ENCODE measurements at places on chromosomes 1 and 21.

DNA sequence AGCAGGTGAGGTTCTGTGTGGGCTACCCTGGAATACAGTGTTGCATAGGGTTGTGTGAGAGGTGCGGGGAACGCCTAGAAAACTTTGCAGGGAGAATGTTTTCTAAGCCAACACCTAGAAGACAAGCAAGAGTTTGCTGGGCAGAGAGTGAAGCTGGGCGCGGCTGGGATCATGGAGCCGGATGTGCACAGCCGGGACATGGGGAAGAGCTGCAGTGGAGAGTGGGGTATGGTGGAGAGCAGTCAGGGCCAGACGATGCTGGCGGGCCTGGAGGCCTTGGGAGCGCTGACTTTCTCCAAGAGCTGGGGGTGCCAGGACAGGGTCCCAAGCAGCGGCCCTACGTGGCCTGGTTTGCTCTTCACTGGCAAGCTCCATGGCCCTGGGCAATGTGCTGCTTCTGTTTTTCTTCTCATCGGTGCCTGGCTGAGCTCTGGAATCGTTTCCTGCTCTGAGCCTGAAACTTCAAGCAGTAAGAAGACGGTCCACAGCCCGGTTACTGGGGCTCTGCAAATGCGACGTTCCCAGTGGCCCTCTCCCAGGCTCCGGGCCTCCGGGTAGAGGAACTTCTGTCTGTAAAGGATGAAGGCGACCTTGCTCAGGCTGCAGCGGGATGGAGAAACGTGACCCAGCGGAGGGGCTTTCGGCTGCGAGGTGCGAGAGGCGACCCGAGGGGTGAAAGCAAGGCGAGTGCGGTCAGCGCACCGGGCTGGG, 51.9 kb upstream of the CD34 start:
- no peak for DNase-seq

GRCh38 chr1:156226116-156226538, 13.3 kb downstream of the PMF1 start:
- DNase-seq: no peak

DNA sequence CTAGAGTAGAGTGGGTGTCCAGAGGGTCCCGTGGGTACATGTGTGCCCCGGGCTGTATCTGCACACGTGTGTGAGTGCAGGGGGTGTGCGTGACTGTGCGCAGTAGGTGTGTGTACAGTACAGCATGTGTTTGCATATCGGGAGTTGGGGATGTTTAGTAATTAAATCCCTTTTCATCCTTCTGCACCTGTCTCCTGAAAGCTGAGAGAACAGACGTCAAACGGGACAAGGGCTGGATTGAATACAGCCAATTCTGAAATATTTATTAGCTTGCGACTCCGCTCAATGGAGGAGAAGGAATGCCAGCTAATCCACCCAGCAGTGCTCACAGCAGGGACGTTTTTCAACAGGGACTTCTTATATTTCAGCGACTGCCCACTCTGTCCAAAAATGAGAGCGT, 44.7 kb upstream of the CASZ1 start:
- DNase-seq: no peak

- DNase-seq: no peak
Measured at GRCh38 chr1:150309758-150310508, 11.4 kb upstream of the PRPF3 start.

DNA sequence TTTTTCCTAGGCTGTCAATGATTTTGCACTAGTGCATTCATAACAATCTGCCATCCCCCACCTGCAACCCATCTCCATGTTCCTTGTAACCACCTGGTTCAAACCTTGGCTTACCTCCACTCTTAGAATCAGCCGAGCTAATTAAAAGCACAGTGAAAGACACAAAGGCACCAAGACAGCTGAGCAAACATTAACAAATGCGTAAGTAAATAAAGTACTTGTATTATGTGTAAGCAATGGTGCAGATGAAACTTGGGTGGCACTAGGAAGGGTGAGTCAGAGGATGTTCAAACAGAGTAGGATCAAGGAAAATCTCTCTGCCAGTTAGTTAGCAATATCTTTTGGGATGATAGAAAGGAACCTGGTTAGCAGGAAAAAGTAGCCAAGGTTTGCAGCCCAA, 5.1 kb upstream of the FOXJ3 start:
- DNase-seq: no peak

- no peak for DNase-seq
Measured at GRCh38 chr1:50332941-50333594, 90.2 kb downstream of the DMRTA2 start.

GRCh38 chr21:27078915-27079314, 112.0 kb upstream of the ADAMTS5 start:
- DNase-seq: no peak

DNA sequence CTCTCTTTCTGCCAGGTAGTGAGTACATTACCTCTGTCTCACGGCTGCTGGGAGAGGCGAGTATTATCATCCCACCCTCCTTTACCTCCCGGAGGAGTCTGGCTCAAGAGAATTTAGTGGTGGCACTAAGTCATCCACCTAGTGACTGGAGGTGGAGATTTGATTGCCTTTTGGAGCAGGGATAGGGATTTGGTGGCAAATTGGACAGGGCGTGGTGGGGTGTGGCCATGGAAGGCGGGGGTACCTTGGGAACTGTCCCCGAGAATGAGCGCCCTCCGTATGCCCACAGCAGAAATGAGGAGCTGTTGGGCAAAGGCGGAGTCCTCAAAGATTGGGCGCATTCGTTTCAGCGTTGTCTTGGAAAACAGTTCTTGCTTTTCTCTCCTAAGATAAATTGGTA, 32.1 kb upstream of the HMGN1 start:
- DNase-seq: no peak

- peak; percentile 85 for DNase-seq
Measured at GRCh38 chr1:46718727-46719622, at the start of gene EFCAB14. Gene EFCAB14, minus strand, starts transcription at chr1:46719114. Its CDS starts 1,027 bp downstream, at chr1:46718087.

DNA sequence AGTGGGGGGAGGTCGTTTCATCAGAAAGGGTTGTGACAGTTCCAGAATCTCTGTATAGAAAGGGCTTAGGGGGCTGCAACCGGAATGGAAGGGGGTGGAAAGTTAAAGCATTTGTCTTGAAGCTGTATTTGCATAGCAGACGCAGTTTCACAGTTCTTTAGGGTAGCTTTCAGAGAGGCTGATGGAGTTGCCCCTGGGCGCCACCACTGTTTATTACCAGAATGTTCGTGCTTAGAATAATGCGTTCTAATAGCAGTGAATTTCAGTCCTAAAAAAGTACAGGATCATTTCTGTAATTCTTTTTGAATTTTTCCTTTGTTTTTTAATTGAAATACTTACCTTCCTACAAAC, 1.3 kb downstream of the EXO1 start:
- DNase-seq: no peak

GRCh38 chr1:181113059-181113641, 24.6 kb downstream of the IER5 start:
- DNase-seq: no peak

GRCh38 chr1:26874896-26875295, 11.9 kb downstream of the SFN start:
- DNase-seq: no peak

GRCh38 chr1:62218604-62219003, 24.0 kb downstream of the L1TD1 start:
- DNase-seq: no peak

DNA sequence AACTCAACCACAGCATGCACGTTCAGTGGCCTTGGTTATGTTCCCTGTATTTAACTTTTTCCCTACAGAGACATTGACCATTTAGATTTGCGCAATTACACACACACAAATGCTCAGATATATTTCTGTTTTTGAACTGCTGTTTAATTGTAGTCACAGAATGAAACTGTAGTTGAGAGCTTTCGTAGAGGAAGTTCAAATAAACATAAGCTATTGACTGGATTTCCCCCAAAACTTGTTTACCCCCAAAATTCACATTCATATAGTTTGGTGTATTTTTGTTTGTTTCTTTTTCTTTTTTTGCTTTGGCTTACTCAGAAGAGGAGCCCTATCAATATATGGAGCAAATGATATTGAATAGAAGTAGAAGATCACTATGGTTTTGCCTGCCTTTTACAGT, 921.0 kb downstream of the ADGRL2 start:
- DNase-seq: no peak
